ENCODE measurements at places on chromosomes 16 and 17.

GRCh38 chr16:5069854-5070253 is 1.8 kb upstream of the ALG1 start:
- no peak for DNase-seq

- no peak for DNase-seq
These were observed 1.0 kb downstream of the AMZ2 start for GRCh38 chr17:68248891-68249290.

- no peak for DNase-seq
These were observed 183.9 kb downstream of the HAPSTR1 start for GRCh38 chr16:9275377-9275776.

- peak; percentile 21 for DNase-seq
These were observed 68.6 kb downstream of the SEC14L1 start for GRCh38 chr17:77209330-77209748.

DNA sequence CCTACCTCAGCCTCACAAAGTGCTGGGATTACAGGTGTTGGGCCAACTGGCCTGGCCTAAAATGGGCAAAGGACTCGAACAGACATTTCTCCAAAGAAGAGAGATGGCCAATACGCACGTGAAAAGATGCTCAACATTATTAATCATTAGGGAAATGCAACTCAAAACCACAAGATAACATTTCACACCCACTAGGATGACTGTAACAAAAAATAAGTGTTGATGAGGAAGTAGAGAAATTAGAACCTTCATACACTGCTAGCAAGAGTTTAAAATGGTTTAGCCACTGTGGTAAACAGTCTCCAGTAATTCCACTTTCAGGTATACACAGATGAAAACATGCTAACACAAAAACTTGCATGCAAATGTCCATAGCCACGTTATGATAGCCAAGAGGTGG is 5.7 kb downstream of the TMED6 start:
- DNase-seq, result no peak

DNA sequence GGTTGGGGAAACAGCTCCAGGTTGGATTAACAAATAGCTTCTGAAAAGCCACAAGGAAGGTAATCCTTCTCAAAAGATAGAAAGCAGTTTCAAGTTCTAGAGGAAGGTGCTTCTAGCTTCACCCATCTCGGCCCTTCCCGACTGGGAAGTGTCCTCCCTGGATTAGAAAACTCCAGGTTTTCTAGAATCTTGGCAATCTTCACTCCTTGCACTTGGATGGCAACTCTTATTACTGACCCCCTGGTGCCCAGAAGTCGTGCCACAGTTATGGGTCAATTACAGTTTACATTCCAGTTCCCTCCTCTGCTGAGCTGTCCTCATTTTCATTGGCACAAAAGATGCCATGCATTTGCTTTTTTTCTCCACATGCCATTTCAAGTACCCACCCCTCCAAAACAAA is 65.6 kb downstream of the SMG6 start:
- DNase-seq, result no peak

DNA sequence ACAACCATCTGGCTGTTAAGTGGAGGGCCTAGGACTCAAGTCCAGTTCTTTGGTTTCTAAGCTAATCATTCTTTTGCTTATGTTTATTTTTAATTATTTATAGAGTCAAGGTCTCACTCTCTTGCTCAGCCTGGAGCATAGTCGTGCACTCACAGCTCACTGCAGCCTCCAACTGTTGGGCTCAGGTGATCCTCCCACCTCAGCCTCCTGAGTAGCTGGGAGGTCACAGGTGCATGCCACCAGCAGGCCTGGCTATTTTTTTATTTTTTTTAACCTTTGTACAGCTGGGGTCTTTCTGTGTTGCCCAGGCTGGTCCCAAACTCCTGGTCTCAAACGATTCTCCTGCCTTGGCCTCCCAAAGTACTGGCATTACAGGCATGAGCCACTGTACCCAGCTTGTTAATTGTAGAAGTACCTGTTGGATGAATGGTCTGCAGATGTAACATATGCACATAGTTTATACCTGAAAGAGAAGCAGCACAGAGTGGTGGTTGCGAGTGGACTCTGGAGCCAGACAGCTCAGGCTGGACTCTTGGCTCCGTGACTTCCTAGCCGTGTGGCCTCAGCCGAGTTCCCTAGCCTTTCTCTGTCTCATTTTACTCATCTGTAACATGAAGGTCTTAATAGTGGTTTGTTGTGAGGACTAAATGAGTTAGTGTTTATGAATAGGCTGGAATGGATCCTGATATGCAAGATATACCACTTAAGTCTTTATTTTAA is 337.5 kb downstream of the SNX29 start:
- no peak for DNase-seq

DNA sequence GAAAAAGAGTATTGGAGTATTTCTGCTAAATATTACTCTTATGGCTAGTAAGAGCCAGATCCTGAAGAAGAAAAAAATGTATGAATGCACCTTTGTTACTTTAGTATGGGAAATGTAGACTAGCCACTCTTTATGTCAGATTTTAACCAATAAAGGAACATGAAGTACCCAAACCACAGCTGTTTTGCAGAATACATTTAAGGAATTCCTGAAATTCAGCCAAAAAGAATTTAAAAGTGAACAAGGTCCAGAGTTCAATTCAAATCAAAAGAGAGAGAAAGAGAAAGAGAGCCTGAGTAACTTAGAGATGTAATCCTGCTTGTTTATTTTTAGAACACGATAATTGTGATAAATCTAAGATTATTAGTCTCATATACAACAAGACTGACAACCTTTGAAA is 1.2 kb downstream of the KCNJ16 start:
- no peak for DNase-seq

GRCh38 chr16:79186196-79186595 is 414.3 kb downstream of the MAF start:
- no peak for DNase-seq

GRCh38 chr16:15870011-15870410 is 13.2 kb upstream of the MYH11 start:
- DNase-seq, result no peak

Measured in activated effector memory CD4-positive, alpha-beta T cell treated with anti-CD3 and anti-CD28 coated beads, Interleukin-2, amount 50 U/mL, for 16 hours (primary cell).